ENCODE measurements at places on chromosomes 5 and 9. TPM values are rescaled to one million over a fixed set of nuclear protein-coding genes. Genes with fewer than 3 reads are reported as not detected.

Gene LCNL1
- total RNA-seq = not detected

Gene SHLD3
- 11.1 TPM for total RNA-seq

- peak; percentile 57 for DNase-seq
These were observed 293.5 kb downstream of the HINT1 start for GRCh38 chr5:130871346-130872086.

GRCh38 chr9:26891726-26892125, 876 bp downstream of the CAAP1 start:
- peak; percentile 10 for DNase-seq

Gene STC2
- total RNA-seq = not detected

DNA sequence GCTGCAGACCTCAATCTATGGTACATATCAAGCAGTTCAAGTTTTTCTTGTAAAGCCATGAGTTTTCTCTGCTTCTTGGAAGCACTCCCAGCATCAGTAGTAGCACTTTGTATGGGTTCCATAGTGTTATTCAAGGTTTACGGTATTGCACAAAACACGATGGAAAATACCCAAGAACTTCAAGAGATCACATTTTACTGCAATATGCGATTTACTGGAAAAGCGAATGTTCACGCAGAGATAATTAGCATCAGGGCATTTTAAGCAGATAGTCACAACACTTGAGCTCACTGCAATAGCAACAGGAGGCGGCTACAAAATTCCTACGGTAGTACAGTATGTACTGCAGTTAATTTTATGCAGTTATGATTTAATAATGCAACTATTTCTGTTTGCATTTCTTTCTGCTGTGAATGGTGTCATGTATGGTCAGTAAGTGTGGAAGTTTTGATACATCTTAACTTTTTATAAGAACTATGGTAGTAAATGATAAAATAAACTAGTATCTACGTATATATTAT, 200.8 kb downstream of the SMARCA2 start:
- no peak for DNase-seq

GRCh38 chr5:29587832-29588231, 1605.7 kb upstream of the CDH6 start:
- no peak for DNase-seq

DNA sequence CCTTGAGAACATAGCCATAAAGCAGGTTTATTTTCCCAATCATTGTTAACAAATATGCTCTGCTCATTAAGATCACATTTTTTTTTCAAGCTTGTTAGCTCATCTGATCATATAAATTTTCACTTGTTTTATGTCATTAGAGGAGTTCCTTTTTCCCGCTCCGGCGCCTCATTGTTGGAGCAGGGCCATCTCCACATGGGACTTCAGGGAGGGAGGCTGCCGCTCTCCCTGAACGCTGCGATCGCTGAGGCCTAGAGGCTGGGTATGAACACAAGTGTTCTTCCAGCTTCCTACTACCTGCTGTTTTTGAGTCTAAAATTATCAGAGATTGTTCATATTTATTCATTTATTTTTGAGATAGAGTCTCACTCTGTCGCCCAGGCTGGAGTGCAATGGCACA, 246.9 kb downstream of the MPDZ start:
- no peak for DNase-seq

Data from CD4-positive, CD25-positive, alpha-beta regulatory T cell (primary cell).